Mucosa of gallbladder (tissue), 1 donor: ENCODE measurements at places on chromosomes 7 and 10.

GRCh38 chr7:69564454-69565417, 33.5 kb upstream of the AUTS2 start:
- DNase-seq, result peak; percentile 19

DNA sequence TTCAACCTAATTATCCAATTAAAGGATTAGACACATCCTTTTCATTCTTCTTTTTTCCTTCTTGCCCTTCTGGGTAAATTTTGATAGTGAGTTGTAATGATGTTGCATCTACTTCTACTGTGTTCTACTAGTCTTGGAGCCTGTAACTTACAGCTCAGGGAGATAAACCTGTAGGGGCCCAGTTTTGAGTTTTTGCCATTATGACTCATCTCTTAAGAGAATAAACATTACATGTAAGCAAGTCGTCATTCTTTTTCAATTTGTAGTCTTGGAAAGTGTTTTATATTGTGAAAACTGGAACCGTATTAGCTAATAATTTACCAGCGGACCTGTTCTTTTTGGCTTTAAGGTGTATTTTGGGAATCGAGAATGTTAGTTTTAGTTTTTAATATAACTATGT, 89.7 kb upstream of the RPA3 start:
- DNase-seq, result no peak

DNA sequence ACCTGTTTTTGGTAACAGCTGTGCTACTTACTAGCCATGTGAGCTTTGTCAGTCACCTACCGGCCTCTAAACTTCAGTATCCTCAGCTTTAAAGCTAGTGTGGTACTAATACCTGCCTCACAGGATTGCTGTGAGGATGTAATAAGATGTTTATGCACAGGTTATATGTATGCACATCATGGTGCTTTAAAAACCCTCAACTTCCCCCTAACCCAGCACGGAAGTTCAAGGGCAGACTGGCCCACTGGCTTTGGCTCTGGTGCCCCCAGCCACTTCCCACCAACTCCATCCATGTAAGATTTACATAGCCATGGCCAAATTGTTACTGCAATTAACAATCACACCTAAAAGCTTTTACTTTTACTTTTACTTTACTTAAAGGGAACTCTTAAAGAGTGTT, 676.0 kb upstream of the GALNT17 start:
- DNase-seq, result no peak

DNA sequence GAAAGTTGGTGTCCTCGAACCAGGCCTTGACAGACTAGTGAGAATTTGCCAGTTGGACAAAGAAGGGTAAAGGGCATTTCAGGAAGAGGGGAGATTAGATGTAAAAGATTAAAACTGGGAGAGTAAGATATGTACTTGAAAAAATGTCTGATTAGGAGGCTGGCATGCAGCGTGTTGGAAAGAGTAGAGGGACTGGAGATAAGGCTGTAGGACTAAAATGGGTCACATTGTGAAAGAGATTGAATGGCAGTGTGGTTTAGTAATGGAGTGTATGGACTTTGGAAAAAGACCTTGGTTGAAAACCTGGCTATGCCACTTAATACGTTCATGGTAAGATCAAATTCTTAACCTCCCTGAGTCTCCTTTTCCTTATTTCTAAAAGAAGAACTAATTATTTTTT, 14.1 kb downstream of the CREM start:
- DNase-seq, result no peak

DNA sequence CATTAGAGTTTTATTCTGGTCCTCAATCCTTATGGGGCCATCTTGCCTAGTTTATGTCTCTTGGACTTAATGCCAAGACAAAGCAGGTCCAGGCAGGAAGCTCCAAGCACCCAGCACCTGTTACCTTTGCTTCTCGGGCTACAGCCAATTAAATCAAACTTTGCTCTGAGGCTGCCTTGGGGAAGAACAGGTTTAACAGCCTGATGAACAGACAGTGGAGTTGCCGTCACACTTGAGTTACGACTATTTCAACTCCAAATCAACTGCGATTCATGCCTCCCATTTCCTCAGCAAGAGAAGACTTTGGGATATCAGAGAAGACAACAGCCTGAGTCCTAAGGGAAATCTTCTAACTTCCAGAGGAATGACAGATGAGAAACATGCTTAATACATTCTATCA, 62.2 kb downstream of the XPNPEP1 start:
- peak; percentile 49 for DNase-seq

DNA sequence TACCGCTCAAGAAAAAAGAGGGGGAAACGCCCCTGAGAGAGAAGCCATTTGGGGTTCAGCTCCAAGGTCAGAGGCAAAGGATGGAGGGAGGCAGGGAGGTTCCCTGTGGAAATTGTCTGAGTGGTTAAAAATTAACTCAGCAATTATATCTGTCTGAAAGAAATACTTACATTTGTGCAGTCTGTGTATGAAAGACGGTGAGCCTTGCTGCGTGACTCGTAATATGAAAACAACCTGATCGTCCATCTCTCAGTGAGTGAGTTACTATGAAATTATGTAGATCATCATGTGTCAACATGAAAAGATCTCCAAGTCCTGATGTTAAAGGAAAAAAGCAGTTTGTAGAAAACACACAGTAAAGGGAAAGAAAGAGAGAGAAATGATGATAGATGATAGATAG, 67.2 kb upstream of the FAM204A start:
- DNase-seq, result no peak

DNA sequence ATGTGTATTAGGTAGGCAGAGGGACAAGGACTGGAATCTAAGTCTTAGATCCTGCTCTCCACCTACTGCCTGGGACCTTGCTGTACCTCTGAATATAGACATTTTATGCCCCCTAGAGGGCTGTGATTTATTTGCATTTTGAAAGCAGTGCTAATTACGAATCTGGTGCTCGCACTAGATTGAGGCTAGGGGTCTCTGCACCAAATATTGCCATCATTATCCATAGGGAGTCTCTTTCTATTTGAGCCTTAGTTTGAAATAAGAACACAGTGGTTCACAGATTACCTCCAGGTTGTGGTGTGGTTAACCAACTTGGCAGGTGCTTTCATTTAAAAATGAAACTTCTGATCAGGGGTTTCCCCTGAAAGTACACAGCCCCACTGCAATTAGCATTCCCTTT, 41.8 kb downstream of the CNNM1 start:
- DNase-seq, result no peak

DNA sequence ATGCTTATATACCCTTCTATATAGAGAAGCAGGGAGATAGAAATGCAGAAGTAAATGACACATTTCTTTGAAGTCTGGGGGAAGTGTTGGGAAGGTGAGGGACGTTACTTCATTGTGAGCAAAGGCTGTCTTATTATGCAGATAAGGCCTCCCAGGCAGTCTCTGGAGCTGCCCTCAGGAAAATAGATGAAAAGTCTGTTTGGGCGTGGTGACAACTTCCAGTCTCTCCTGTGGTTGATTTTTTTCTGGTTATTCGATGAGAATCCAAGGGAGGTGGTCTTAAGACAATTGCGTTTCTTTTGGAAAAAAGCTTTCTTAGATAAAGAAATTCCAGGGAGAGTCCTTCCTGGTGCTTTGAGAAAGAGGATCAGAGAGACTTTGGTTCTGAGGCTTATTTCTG, 84.0 kb downstream of the NEUROD6 start:
- DNase-seq, result no peak

DNA sequence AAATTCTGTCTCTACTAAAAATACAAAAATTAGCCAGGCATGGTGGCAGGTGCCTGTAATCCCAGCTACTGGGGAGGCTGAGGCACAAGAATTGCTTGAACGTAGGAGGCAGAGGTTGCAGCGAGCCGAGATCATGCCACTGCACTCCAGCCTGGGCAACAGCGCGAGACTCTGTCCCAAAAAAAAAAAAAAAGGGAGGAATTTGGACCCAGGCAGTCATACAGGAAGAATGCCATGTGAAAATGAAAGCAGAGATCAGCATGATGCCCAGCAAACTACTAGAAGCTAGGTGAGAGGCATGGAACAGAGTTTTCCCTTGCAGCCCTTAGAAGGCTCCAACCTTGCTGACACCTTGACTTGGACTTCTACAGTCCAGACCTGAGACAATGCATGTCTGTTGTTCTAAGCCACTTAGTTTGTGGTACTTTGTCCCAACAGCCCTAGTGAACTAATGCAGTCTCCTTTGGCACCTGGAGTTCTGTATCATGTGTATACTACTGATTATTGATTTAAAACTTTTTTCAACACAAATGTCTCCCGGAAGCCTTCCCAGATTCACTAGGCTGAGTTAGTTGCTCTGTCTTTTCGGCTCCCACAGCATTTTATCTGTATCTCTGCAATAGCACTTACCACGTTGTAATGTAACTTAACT, 10.2 kb upstream of the BAG3 start:
- peak; percentile 34 for DNase-seq

DNA sequence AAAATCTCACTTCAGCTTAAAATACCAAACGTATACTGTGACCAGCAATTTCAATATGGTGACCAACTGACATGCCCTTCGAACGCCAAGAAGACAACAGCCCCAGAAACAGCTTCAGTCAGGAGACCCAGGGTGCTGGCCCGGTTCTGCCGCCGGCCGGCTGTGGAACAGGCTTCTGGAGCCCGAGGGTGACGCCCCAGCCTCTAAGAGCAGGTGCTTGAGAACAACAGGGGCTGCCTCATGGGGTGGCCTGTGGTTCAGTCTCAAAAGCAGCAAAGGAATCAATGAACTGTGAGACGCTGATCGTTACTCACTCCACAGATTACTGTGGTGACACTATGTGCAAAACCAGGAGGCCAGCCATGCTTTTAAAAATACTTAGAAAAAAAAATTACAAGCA, 17.3 kb downstream of the GPER1 start:
- no peak for DNase-seq

- no peak for DNase-seq
Observed at GRCh38 chr10:12811826-12812225, 189.7 kb downstream of the CCDC3 start.

- DNase-seq, result no peak
Observed at GRCh38 chr7:47576866-47577306, 5.0 kb downstream of the TNS3 start.

GRCh38 chr10:125788156-125789034, 12.8 kb upstream of the MMP21 start:
- no peak for DNase-seq

GRCh38 chr7:1895664-1896515, 225.8 kb downstream of the ELFN1 start:
- no peak for DNase-seq

- DNase-seq, result no peak
Observed at GRCh38 chr7:31251441-31251840, 89.1 kb downstream of the NEUROD6 start.

- no peak for DNase-seq
Observed at GRCh38 chr10:17668435-17669184, 24.7 kb downstream of the STAM start.

- DNase-seq, result no peak
Observed at GRCh38 chr7:124751027-124751426, 14.6 kb downstream of the GPR37 start.

- no peak for DNase-seq
Observed at GRCh38 chr7:124171068-124171467, 138.2 kb upstream of the TMEM229A start.

- peak; percentile 55 for DNase-seq
Observed at GRCh38 chr10:72328045-72328828, 26.5 kb downstream of the DNAJB12 start.

DNA sequence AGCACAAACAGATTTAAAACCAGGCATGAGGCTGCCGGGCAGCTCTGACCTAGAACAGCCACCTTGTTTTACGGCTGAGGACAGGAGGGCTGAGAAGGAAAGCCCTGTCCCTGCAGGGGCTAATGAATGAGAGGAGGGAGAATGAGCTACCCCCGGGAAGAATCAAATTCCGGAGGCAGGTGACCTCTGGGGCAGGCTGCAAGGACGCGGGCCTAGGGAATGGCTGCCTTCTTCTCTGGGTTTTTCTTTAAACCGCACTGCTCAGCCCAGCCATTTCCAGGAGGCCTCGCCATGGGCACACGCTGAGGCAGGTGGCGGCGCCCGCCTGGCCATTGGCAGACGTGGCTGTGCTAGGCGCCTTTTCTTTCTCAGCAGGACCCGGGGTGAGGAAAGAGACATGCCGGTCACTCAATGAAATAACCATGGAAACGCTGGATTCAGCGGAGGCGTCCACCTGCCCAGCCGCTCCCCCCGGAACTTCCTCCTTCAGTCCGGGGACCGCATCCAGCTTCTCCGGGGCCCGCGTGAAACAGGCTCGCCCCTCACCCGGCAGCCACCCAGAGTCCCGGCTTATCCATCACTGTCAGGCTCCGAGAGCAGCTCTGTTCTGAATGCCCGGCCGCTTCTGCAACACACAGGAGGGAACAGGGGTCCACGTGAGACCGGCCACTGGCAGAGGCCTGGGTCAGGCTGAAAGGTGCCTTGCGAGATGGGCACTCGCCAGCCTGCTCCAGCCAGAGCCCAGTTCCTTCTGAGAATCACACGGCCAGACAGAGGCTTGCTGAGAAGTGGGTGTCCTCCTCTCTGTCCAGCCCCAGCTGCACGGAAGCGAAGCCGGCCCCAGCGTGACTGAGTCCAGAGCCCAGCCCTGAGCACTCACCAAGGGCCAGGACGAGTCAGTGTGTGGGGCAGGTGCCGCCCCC, 82.1 kb downstream of the PDGFA start:
- no peak for DNase-seq

DNA sequence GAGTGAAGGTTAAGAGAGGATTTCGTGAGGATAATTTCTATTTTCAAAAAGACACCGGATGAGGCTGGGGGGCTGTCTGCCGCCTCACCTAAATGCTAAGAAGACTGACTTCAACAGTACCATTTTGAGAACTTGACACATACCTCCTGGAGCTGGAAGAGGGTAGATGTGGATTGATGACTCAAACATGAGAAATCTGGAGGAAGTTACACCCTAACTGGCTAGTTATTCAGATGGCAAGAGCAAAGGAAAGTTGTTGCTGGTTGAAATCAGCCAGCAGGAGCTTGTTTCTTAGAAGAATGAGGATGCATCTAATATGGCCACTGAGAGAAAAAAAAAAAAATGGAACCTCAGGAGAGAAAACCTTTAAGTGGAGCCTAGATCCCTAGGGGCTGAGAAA, 76.2 kb upstream of the KIAA1217 start:
- no peak for DNase-seq

DNA sequence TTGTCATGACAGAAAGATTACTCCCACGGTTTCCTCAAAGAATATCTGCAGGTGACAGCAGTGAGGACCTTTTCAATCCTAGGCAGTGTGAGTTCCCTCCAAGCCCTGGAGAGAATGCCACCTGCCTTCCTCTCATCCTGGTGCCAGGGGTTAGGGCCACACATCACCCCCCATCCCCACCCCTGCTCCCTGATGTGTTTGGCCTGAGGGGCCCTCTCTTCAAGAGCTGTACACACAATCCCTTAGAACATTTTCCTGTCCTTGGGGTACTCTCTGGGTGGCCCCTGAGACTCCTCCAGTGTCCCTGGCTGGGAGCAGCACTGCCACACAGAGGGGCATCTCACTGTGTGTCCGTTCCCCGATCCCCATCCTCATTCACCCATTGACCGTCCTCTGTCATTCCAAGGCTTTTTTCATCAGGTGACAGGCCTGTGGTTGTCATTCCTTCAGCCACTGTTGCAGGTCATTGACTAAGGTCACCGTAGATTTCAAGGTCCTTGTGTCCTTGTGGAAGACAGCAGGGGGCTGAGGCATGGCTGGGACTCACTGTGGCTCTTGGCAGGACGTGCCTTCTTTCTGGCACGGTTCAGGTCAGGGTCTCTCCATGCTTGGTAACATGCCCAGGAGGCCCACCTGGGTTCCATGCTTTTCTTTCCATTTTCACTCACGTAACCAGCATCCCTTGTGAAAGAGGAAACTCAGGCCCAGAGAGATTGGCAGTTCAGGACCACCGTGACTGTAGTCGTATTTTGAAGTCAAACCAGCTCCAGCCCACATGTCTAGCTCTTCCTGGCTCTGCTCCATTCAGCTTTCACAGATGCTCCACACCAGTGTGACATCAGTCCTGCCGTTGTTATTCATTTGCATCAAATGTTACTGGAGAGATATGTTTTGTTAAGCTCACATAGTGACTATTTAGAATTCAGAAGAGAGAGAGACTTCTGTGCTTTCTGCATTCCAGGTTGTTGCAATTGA, 26.8 kb upstream of the BTBD16 start:
- DNase-seq, result no peak
